Erythroblast (primary cell): ENCODE measurements at places on chromosomes 4 and X.
A peak's percentile ranks its signal among the peaks of the same experiment; 100 is the strongest.

DNA sequence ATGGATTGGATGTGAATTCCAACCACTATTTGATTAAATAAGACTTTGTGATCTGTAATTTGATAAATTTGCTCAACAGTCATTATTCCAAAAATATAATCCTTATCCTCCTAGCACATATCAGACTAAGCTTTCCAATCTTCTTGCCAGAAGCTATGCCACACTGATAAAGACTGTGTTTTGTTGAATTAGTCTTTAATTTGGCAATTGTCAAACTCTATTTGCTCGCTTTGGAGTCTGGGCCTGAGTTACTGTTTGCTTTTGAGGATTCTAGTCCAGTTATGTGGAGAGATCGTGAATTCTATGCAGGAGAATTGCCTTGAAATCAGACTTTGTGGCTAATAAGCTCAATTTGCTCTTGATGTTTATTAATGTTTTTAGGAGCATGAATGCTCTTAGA lies 10.9 kb upstream of the RNF150 start:
- no peak for DNase-seq

DNA sequence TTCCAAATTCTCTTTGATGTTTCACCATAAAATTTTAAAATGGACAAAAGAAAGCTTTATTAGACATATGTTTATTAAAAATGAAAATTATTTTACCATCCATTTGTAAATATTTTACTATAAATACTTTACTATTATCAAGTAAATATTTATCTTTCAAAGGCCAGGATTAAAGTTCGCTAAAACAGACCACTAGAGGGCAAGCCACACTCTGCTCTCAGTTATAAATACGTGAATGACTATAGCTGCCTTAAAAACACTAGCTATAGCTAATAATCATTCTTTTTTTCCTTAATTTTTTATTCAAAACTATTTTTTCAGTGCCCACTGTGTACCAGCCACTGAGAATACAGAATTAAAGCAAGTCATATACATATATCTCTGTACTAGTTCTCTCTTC lies 38.6 kb downstream of the UNC5C start:
- DNase-seq: peak; percentile 31

DNA sequence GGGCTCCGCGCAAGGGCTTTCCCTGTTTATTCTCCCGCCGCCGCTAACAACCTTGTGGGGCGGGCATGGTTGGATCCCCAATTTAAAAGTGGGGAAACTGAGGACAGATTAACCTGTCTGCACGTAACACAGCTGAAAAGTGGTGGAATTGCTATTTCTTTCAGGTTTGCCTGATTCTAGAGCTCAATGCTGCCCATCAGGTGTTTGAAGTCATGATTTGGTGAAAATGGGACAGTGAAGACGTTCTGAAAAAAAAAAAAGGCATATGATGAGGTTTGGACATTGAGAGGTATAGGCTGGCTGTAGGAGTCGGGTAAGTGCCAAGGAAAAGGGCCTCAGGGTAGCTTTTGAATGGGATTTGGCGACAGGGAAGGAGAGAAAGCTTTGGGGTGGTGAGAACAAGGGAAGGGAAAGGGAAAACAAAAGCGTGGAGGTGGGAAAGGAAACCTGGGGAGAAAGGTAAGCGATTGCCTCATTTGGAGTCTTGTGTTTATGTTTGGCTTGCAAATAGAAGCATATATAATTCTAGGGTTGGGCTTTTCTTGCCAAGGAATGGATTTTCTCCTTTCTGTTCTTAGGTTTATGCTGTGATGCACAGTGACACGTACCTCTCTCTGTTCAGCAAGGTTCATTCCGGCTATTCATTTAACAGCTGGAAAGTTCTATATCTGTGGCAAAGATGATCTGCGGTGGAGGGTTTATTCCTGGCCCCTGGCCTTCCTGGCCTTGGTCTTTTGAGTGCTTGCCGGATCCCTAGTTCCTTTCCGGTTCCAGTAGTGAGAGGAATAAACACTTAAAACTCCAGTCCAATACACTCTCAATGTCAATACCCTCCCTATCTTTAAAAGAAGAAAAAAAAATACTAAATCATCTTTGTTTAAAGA lies 2.4 kb upstream of the STIM2 start:
- DNase-seq: peak; percentile 64

DNA sequence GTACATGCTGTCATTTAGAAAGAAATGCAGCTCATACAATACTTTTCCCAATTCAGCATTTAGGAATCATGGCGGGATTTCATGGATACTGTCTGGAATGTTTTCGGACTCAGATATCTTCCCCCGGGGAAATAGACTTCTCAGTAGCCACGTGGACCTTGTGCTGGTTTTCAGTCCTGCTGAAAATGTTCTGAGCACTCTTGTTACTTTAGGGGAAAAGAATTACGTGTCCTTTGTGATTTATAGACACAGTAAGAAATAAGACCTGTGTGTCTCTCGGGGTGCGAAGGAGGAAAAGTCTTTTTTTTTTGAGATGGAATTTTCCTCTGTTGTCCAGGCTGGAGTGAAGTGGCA lies 3.8 kb downstream of the CD99 start:
- no peak for DNase-seq

DNA sequence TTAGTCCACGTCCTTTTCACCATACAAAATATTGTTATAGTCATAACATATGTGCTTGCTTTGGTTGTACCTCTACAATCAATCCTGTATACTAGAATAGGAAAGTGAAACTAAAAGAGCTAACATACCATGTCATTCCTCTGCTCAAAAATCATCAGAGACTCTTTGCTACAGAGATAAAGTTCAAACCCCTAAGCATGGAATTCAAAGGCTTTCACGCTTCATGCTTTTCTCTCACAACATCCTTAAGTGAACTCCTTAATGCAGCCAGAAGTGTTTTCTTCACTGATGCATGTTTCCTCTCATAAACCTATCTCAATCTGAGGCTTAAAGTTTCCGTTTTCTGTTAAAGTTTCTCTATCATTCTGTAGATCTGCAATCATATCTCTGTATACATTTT lies 744.6 kb upstream of the IGFBP7 start:
- DNase-seq: no peak

DNA sequence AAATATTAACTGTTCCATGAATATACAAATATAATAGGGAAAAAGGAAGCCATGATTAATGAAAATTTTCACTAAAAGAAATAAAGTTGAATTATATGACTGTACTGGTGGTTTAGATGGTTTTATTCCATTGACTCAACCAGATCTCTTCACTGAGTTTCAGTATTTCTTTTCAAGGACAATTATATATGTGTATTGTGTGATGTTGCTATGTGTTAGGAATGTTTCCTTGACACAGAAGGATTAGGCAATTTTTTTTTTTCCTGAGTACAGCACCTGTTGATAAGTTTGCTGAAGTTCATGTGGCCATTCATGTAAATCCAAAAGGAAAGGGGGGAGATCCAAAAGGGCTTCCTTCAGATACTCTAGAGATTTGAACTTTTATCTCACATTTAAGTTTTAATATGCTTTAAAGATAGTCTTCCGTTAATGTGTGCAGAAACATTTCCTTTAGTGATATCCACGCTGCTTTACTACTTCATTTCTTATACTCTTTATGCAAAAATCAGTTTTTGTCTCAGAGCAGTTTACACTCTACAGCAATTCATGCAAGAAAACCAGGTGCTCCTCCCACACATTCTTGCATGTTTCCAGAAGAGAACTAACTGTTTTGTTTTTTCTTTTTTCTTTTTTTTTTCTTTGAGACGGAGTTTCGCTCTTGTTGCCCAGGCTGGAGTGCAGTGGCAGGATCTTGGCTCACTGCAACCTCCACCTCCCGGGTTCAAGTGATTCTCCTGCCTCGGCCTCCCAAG lies 249.1 kb downstream of the RPA4 start:
- no peak for DNase-seq

- DNase-seq: peak; percentile 81
These were observed 49.0 kb upstream of the CDKN2AIP start for GRCh38 chr4:183395395-183395794.

DNA sequence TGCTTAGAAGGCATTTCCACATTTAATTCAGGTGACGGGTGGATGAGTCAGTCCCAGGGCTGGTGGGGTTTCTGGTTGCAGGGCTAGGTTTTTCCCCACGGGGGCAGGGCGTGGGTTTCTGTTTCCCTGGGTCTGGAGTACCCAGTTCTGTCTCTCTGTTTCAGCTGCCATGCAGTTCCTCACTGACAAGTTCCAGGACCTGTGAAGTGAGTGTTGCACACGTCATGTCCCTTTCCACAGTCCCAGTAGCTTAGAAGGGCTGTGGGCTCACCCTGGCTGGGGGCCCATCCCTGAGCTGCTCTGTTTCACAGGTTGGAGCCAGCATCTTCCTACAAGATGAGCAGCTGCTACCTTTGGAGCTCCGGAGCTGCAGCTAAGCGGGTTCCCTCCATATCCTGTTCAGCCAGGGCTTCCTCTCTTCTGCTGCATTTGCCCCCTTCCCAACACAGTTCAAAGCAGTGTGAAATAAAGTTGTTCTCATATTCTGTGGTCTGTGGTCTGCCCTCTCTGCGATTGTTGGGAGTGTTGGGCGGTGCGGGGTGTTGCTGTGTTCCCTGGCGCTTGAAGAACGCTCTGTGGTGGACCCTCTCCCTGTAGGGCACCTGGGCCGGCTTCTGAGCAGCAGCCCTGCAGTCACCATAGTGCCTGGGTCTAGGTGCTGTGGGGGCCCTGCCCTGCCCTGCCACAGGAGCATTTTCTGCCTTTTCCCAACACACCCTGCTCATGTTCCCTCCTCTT lies 3.9 kb downstream of the LOC101059915 start:
- DNase-seq: no peak

- no peak for DNase-seq
These were observed 20.7 kb upstream of the MAB21L2 start for GRCh38 chr4:150561143-150561737.

DNA sequence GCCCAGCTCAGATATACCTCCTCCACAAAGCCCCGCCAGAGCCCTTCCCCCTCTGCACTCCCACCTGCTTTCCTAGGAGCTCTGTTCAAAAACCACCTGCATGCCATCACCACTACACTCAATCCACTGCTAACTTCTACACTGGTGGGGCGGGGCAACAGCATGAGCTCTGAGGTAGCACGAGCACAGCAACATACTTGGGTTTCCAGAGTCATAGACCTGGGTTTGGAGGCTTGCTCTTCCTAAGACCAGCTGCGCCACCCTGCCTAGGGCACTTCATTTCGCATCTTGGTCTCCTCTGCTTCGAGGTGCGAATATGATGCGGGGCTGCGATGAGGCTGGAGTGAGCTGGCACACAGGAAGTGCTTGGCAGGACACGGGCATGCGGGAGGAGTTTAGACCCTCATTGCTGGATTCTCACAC lies 3.6 kb downstream of the SASH3 start:
- DNase-seq: no peak

DNA sequence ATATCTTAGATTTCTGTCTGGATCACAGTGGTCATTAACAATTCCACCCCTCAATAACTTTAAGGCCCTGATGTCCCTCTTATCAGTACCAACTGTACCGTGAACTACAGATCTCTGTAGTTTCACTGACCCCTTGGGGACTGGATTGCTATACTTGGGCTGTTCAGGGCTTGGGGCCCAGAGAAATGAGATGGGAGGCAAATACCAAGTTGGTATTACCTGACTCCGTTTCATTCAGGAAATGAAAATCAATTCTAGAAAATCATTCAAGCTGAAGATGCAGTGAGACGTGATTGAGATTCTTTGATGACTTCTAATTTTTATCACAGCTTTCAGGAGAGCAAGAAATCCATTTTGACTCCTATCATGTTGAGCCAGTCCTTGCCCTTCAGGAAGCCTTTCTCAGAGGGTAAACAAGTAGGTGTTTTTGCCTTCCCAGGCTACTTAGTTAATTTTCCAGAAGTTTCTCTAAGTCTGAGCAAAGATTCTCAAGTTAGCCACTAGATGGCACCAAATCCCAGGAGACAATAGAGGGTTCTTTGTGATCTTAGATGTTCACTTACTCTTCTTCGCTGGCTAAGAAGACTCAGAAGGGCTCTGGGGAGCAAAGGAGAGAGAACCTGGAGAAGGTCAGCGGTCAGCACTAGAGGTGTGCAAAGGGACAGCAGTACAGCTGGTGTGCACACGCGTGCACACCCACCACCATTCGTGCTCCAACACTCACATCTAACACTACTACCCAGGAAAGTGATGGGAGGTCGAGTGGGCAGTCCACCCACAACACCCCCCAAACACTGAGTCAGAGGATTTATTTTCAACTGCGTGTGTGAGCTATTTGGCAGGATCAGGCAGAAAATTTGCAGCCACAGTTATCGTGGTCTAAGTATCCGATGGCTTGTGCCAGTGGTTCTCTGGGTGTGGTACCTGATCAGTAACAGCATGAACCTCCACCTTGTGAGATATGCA lies 7.4 kb downstream of the HNRNPH2 start:
- peak; percentile 79 for DNase-seq

- DNase-seq: no peak
These were observed 3.6 kb upstream of the STBD1 start for GRCh38 chr4:76302826-76303438.
